ENCODE measurements at places on chromosomes 11 and 22. TPM values are rescaled to one million over a fixed set of nuclear protein-coding genes. Genes with fewer than 3 reads are reported as not detected.

Gene MUC6
- total RNA-seq, result 1.9 TPM

Gene SLC17A6
- total RNA-seq, result 2.3 TPM

Gene PANX2
- total RNA-seq, result 2.0 TPM

Gene KDM4E
- not detected for total RNA-seq

Gene GRIA4
- total RNA-seq, result 54.2 TPM

Gene GRIK4
- 1.4 TPM for total RNA-seq

Gene CASP1
- 29.1 TPM for total RNA-seq

Gene VWCE
- total RNA-seq, result 4.7 TPM

Gene DENND6B
- total RNA-seq, result 2.2 TPM

Data from motor neuron (in vitro differentiated cells).